A549 treated with ZK216348 at 1 μM for 4 hours (cell line): ENCODE measurements at places on chromosomes 12 and 14. TPM values are rescaled to one million over a fixed set of nuclear protein-coding genes. Genes with fewer than 3 reads are reported as not detected.

The GPR162 gene
- total RNA-seq: 0.39 to 0.87 TPM (median 0.56 TPM) in 5 replicates

The P3H3 gene
- 14.2 to 32.8 TPM (median 27.5 TPM) in 5 replicates for total RNA-seq

The NDUFA9 gene
- total RNA-seq: 109 to 116 TPM (median 111 TPM) in 5 replicates

The SYCP3 gene
- total RNA-seq: not detected in 5 replicates

The PLEKHD1 gene
- total RNA-seq: 0.05 TPM in 2 of 5 replicates, not detected in the others
